GM06990 (cell line): ENCODE measurements at places on chromosomes 4 and X.

DNA sequence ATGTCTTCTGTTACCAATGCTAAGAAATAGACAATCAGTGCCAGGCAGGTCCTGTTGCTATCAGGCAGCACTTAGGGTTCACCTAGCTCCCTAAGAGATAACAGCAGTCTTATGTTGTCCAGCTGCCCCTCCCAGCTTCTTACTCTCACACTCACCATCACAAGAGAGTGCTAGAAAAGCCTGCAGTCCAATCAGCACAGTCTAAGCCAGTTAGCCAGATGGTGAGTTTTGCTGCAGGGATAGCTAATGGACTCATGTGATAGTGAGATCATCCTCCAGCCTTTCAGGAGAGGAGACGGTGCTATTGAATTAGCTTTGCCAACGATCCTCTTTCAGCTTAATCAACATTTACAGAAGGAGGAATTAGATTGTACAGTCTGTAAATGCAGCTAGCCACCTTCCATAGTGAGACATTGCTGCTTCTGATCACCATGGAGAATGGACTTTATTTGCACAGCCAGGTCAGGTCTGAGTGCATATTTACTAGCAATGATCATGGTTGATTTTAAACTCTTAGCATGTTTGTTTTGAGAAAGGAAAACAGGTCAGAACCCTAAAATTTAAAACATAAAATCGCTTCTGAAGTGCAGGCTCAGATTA, 438.3 kb downstream of the CENPC start:
- DNase-seq: no peak

- no peak for DNase-seq
These were observed 133.6 kb upstream of the GIMD1 start for GRCh38 chr4:106502106-106502699.

DNA sequence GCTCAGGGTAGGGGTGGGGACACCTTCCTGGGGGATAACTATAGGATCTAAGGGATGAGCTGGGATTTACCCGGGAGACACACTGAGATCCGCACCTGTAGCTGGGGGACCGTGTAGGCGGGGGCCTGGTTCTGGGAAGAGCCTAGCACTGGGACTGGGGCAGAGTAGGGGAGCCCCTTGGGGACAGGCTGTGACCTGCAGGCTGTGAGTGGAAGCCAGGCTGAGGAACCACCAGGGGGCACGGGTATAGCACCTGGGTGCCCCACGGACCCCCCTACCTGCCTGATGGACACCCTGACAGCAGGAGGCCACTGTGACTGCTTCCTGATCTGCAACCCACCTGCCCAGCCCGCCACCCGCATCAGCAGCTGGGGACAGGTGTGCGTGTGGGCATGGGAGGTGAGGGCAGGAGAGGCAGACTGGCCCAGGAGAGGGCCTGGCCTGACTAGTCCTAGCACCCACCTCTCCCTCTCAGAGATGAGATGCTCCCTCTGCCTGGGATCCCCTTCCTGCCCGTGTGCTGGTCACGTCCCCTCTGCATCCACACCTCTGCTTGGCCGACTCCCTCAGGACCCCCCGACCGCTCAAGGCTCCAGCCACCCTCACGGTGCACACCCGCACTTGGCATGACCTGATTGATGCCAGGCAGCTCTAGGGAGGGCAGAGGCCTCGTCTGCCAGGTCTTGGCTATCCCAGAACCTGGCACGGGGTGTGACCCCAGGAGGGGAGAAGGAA, 94.2 kb upstream of the NKX1-1 start:
- no peak for DNase-seq

DNA sequence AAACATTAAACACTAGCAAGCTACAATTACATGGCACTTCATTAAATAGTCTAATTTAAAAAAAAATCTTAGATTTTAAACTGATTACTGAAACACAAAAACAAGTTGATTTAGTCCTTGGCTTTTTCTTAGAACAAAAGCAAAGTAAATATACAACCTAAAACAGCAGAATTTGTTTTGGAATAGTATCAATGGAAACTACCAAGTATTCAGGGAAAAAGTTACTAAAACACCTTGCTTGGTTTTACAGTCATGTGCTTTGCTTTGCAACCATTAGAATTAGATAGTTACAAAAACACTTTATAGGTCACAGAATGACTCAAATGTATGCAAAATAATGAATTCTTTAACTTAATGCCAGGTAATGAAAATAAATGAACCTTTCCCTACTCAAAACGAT, 105.3 kb downstream of the CNOT6L start:
- DNase-seq: no peak

DNA sequence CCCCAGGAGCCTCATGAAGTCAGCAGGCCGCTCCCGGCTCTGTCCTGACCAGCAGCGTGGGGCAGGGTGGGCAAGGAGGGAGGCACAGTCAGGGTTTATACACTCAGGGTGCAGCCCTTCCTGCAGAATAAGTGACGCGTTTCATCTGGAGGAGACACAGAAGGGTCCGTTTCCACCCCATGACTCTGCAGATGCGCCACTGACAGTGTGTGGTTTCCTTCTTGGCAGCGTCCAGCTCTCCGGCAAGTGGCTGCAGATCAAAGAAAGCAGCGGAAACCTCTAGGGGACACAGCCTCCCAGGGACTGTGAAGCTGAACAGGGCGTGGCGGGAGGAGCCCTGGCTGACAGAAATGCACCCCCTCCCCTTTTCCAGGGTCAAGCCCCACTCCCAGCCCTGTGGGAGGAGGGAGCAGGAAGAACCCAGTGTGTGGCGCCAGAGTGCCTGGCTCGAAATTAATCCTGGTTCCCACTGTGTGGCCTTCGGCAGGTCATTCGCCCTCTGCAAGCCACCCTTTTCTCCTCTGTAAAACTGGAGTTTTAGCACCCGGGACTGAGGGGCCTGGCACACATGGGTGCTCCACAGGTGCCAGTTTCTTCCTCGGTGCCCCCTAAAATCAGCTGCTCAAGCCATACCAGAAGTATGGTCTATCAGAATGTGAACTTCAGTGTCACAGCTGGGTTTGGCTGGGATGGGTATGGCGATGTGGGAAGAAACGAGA, 17.3 kb upstream of the TBC1D14 start:
- DNase-seq: no peak

DNA sequence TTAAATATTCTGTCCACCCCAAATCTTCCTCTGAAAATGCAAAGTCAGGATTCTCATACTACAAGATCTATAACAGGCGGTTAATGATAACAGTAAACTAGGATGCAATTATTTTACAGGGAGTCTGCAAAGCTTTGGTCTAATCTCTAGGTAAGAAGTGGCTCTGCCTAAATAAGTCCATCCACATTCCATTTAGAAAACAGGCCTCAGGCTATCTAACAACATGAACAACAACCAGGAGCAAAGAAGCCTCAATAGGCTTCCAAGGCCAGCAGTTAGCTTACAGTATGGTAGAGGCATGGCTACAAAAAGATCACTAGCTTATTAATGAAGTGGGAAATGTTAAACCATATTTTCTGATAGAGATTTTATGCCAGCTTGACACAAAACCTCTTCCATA, 6.4 kb downstream of the MAB21L2 start:
- DNase-seq: no peak

DNA sequence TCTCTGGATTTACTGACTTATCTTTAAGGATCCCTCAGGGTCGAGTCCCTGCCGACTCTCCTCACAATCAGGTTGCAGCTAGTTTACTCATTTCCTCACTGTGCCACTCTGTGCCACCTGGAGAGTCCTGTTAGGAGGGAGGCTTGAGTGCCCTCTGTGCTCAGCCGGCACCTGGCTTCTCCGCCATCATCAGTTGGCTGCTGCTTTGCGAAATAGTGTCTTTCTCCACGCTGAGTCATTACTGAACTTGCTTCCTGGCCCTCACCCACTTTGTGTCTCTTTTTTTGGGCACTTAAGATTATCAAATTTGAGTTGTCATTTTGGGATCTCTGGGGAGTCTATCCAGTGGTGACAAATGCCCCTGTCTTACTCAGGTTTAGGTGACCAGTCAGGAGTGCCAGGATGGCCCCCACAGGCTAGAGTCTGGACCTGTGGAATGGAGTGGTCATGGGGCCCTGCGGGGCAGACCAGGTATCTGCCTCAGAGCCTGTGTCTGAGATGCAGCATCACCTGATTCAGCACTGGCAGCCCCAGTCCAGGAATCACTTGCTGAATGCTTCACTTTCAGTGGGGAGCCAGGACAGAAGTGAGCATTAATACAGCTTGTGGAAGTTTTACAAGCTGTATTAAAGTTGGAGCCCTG, 37.7 kb downstream of the JADE1 start:
- DNase-seq: no peak
